Hematopoietic multipotent progenitor cell treated with erythropoietin and hydrocortisone succinate and interleukin-3 and kit ligand, for 15 days (in vitro differentiated cells): ENCODE measurements at places on chromosomes 4 and X.

DNA sequence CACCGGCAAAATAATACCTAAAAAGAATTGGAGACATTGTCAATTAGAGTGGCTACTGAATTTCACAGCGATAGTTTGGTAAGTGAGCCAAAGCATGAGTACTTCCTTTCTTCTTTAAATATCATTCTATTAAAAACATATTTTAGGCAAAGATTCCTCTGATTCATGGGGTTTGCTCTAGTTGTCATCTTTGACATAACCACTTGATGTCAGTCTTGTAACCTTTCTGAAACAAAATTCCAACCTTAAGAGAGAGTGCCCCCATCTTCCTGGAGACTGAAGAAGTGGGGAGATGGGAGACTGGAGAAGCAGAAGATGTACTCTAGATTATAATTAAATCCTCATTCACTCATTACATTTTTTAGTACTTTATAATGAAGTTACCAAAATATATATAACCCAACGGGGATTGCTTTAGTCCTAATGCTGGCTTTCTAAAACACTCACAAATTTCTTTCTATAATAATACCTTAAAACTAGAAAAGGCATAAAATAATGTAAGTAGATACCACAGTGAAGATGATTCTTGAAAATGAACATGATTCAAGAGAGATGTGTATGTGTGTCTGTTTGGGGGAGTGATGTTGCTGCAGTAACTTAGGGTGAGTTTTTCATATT is 96.4 kb downstream of the EMCN start:
- no peak for DNase-seq

GRCh38 chr4:165464376-165464775 is 85.6 kb downstream of the CPE start:
- no peak for DNase-seq

GRCh38 chrX:110383414-110383813 is 24.8 kb downstream of the RTL9 start:
- no peak for DNase-seq

GRCh38 chrX:110992611-110993010 is 103.4 kb upstream of the PAK3 start:
- DNase-seq, result no peak

- no peak for DNase-seq
Observed at GRCh38 chrX:101009090-101009489, 39.6 kb downstream of the ARL13A start.

GRCh38 chr4:123599920-123600810 is 203.6 kb downstream of the SPRY1 start:
- DNase-seq, result peak; percentile 20

GRCh38 chr4:19156786-19157185 is 1094.9 kb upstream of the SLIT2 start:
- DNase-seq, result no peak

GRCh38 chrX:57232658-57233360 is 53.7 kb upstream of the FAAH2 start:
- no peak for DNase-seq

GRCh38 chr4:101649790-101650515 is 140.6 kb upstream of the BANK1 start:
- DNase-seq, result no peak

DNA sequence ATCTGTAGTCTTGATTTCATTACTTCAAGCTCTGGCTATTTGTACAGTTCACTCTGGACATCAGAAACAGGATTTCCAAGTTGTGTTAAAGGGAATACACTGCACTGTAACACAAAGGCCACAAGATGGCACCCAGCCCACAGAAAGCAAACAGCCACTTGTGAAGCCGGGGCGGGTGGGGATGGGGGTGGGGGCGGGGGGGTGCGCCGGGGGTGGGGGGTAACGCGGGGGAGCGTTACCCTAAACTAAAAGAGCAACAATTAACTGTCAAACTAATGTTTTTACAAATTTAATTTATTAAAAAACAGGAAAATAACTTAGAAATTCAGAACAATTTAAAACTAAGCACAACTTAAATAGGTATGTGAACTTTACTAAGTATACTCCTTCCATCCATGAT is 27.3 kb downstream of the PRDX4 start:
- peak; percentile 59 for DNase-seq

- DNase-seq, result no peak
Observed at GRCh38 chr4:73850261-73850970, 2.7 kb upstream of the PF4V1 start.

GRCh38 chr4:61995717-61996340 is 795.7 kb downstream of the ADGRL3 start:
- no peak for DNase-seq

DNA sequence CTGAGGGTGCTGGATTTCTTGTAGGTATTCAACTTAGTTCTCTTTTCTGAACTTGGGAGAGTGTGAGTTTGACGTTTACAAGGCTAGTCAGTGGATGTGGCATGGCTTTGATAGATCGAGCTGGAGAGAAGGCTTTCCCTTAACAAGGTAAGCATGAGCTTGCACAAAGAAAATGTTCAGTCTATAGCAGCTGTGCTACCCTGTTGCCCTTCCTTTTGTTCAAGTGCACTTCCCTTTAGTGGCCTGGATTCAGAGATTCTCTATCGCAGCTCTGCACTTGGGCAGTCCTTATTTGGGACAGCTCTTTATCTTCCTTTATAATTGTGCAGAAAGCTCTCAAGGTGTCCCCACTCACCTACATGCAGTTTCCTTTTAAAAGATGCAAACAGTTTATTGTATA is 198.0 kb downstream of the ARHGAP24 start:
- no peak for DNase-seq

DNA sequence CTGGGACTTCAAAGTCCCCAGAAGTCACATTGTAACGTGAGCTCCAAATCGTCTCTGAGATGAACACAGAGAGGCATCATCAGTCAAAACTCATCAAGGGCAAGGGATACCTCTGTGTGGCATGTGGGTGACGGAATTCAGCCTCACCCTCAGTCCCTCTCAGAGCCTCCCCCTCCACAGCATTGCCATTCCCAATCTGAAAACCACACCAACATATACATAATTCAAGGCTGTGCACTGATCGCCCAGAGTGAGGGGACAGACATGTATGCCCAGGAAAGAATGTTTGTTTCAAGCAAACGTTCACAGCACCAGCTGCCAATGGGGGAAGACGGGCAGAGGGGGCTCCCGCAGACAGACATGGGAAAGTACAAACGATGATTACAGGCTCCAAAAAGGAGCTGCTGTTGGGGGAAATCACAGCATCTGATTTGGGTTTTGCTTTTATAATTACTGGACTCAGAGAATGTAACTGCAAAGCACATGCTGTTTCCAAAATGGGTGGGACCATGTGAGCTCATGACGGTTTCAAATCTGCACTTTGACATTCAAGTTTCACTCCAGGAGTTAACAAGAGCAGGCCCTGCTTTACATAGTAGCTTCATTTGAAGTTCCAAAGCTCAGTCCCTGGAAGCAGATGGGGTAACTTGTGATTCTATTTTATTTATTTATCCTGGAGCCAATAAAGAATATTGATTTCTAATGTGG is 88.3 kb downstream of the CLCN4 start:
- no peak for DNase-seq

GRCh38 chr4:185040523-185040922 is 22.2 kb downstream of the HELT start:
- no peak for DNase-seq

DNA sequence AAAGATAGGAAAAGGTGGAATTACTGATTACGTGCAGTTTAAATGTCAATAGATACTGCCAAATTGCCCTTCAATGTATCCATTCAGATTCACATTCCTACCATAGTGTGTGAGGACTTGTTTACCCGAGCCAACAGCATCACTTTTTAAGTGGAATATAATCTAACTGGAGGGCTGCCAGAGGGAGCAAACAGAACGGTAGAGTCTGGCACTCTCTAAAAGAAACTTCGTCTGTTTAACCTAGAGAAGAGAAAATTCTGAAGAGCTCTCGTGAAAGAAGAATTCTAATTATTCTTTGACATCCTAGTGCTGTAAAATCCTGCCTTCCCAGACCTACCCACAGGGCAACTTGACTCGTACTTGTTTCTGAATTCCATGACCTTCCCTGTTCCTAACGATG is 23.2 kb downstream of the SMIM43 start:
- DNase-seq, result no peak

DNA sequence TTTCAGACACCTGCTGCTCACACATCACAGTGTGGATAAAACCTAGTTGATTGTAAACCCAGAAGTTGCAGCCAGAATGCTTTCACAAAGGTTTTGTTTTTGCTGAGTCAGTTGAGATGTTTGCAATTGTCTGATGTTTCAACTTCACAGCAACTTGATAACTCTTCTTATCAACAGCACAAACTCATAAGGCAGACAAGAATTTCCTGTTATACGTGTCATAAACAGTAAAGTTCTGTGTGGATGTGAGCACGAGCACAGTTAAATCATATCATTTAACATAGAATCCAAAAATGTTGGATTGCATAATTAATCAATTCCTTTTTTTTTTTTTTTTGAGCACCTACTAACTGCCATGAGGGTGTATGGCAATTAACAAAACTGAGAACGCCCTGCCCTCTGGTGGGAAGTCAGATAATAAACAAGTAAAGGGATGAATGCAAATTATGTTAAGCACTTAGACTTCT is 512.2 kb downstream of the PDHA2 start:
- DNase-seq, result no peak

- no peak for DNase-seq
Observed at GRCh38 chrX:130171446-130172126, at the start of gene RAB33A. TSS of gene RAB33A (plus strand) at chrX:130171962. CDS start at chrX:130172063, 101 bp downstream.

DNA sequence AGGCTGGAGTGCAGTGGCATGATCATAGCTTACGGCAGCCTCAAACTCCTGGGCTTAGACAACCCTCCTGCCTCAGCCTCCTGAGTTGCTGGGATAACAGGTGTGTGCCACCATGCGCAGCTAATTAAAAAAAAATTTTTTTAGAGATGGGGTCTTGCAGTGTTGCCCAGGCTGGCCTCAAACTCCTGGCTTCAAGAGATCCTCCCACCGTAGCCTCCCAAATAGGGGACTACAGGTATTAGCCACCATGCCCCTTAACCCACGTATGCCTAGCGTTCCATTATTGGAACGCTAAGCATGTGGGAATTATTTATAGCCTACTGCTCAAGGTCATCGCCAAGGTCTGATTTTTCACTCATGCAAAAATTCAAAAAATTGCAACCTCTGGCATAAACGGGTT is 20.3 kb upstream of the UBE2D3 start:
- DNase-seq, result no peak

DNA sequence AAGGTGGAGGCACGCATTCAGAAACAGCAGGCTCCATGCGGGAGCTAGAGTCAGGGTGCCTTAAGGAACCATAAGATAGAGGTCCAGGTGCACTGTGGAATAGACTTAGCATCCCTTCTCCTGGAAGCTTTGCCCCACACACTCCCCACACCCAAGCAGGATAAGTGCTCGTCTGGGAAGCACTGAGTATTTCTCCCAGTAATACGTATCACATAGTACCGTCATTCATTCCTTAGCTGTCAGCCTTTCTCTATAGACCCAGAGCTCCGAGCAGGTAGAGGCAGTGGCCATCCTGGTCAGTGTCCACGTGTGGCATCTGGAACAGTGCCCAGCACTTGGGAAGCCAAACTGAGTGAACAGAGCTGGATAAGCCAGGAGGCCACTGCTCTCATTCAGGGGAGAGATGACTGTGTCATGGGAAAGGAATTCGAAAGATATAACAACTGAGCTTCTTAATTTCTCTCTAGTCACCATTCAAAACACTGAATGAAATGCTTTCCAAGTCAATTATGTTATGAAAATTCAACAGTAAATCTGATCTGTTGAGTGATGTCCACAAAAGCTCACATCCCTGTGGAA is 9.9 kb downstream of the APBB2 start:
- no peak for DNase-seq

GRCh38 chr4:96063639-96064038 is 223.7 kb downstream of the PDHA2 start:
- DNase-seq, result no peak

GRCh38 chr4:158121161-158121579 is 51.7 kb downstream of the GASK1B start:
- DNase-seq, result no peak

- DNase-seq, result no peak
Observed at GRCh38 chr4:111854494-111855087, 290.7 kb upstream of the FAM241A start.

- DNase-seq, result no peak
Observed at GRCh38 chrX:153305972-153306371, 15.6 kb downstream of the PNMA6F start.

DNA sequence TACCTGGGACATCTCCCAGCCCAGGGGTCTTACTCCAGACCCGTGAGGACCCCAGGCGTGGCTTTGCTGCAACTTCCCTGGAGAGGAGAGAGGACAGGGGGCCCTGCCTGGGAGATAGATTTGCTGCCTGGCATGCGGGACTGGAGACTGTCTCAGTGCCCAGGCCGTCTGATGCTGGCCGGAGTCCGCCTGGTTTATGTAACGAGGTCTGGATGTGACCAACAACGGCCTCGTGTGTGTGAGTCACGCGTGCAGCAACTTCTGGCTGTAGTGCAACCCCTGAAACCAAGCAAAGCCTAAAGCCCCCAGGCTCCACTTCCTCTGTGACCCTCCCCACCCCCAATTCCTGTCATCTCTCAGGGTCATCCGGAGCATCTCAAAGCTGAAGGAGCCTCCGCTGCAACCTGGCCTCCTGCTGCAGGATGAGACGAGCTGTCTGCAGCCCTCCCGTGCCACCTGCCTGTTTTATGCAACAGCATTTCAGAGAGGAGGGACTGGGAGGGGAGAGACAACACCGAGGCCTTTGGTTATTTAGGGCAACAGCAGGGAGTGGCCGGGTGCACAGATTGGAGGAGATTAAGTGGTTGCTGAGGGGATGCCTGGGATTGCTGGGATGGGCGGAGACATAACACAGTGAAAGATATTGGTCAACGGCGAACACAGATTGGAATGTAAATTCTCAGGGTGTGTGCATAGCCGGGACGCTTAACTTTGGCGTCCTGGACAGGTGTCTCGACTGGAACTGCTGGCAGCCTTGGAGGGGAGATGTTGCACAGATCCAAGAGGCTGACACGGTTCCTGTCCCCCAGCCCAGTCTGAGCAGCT is 16.0 kb downstream of the XG start:
- no peak for DNase-seq

DNA sequence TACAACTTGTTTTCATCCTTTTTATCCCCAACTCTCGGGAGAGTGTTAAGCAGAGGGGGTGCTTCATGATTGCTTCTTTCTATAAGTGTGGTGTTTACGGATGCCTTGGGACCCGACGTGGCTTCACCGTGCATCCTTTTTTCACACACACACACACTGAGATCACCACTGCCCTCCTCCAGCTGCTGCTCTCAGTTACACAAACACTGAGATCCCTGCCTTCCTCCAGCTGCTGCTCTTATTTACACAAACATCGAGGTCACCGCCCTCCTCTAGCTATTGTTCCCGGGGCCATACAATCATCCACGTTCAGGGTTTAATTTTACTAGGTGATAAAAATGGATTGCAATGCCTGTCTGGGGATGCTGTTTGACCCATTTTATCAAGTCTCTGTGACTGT is 155.4 kb upstream of the FAM9B start:
- DNase-seq, result no peak

DNA sequence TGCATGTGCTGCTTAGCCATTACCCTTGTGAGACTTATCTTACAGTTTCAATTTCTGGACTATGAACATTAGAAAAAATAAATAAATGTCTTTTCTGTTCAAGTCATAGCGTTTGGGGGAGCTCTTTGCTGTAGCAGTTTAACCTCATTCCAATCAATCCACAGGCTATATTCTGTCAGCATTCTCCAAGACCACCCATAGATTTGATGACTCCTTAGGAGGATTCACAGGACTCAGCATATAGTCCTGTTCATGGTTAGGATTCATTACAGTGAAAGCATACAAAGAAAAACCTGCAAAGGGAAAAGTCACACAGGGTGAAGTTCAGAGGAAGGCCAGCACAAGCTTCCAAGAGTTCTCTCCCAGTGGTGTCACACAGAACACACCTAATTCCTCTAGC is 180.5 kb downstream of the ADAMTS3 start:
- DNase-seq, result no peak
